Urinary bladder (tissue), 4 donors: ENCODE measurements at places on chromosomes 1 and 21. TPM values are rescaled to one million over a fixed set of nuclear protein-coding genes. Genes with fewer than 3 reads are reported as not detected.

The CALML6 gene
- 0.37 TPM for total RNA-seq

DNA sequence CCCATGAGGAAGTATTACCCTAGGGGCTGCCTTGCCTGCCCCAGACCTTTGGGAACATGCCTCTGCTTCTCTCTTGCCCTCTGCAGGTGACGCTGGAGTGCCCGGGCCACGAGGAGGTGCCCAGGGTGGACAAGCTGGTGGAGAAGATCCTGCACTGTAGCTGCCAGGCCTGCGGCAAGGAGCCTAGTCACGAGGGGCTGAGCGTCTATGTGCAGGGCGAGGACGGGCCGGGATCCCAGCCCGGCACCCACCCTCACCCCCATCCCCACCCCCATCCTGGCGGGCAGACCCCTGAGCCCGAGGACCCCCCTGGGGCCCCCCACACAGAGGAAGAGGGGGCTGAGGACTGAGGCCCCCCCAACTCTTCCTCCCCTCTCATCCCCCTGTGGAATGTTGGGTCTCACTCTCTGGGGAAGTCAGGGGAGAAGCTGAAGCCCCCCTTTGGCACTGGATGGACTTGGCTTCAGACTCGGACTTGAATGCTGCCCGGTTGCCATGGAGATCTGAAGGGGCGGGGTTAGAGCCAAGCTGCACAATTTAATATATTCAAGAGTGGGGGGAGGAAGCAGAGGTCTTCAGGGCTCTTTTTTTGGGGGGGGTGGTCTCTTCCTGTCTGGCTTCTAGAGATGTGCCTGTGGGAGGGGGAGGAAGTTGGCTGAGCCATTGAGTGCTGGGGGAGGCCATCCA is 7.8 kb upstream of the HTR6 start:
- DNase-seq, result no peak

The PLPPR4 gene
- total RNA-seq, result 23.8 TPM

- DNase-seq, result no peak
Observed at GRCh38 chr1:154953611-154954038, 2.3 kb downstream of the PBXIP1 start.

DNA sequence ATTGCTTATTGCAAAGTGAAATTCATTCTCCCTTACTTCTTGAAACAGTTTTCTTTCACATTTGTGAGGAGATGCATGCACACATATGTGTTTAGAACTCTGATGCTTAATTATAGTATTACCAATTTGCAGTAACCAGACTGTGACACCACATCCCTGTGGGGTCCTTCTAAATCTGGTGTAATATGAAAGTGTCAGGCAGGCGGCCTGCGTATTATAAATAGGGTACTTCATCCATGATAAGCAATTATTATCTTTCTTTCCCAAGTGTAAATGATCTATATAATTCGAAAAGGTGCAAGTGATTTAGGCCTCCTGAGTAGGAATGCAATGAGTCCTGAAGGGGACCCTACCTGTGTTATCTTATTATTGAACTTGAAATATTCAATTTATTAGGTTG is 876 bp downstream of the EFCAB7 start:
- DNase-seq, result no peak

- no peak for DNase-seq
Observed at GRCh38 chr1:20448671-20449071, 37.3 kb downstream of the CAMK2N1 start.

DNA sequence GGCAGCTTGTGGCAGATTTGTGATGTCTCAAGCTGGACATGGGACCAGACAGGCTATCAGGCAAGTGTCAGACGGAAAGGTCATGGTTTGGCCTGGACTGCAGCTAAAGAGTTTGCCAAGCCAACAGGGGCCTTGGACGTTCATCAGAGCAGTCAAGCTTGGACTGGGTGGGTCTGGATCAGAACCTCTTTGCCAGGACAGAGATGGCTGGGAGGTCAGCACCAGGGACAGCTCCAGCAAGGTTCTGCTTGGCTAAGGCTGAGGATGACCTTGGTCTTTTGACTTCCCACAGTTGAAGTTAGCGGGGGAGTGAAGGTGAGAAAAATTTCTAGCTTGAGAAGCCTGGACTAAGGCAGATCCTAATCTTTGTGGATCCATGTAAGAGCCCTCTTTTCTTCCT is 68.1 kb downstream of the GRIK3 start:
- no peak for DNase-seq

The RABGGTB gene
- total RNA-seq, result 108 TPM

The DNAI4 gene
- 43.6 TPM for total RNA-seq

DNA sequence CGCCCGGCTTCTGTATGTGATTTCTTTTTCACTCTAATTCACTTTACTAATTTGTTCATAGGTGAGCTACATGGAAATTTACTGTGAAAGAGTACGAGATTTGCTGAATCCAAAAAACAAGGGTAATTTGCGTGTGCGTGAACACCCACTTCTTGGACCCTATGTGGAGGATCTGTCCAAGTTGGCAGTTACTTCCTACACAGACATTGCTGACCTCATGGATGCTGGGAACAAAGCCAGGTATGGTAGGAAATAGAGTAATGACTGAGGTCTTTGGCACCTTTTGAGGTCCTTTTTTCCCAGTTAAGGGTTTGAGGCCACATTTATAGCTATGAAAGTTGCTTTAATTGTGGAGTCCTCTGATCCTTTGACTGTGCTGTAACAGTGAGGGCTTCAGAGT is 56.9 kb downstream of the KIF1B start:
- no peak for DNase-seq

GRCh38 chr1:40646315-40646714 is 19.2 kb downstream of the RIMS3 start:
- DNase-seq, result no peak

GRCh38 chr1:25204797-25205480 is 27.4 kb downstream of the SYF2 start:
- DNase-seq, result no peak

- DNase-seq, result no peak
Observed at GRCh38 chr1:157487096-157487495, 65.2 kb downstream of the FCRL5 start.

The ADAMTSL4 gene
- 35.5 TPM for total RNA-seq

The NHLH1 gene
- not detected for total RNA-seq

The PLA2G2F gene
- total RNA-seq, result 1.3 TPM

The XKR8 gene
- 3.2 TPM for total RNA-seq

GRCh38 chr1:89855413-89856123 is 34.7 kb downstream of the LRRC8D start:
- DNase-seq, result no peak

- DNase-seq, result no peak
Observed at GRCh38 chr21:22258821-22259220, 1260.6 kb downstream of the NCAM2 start.

The ATF6 gene
- total RNA-seq, result 39.4 TPM

GRCh38 chr1:39779821-39780220 is 8.7 kb upstream of the OXCT2 start:
- no peak for DNase-seq

DNA sequence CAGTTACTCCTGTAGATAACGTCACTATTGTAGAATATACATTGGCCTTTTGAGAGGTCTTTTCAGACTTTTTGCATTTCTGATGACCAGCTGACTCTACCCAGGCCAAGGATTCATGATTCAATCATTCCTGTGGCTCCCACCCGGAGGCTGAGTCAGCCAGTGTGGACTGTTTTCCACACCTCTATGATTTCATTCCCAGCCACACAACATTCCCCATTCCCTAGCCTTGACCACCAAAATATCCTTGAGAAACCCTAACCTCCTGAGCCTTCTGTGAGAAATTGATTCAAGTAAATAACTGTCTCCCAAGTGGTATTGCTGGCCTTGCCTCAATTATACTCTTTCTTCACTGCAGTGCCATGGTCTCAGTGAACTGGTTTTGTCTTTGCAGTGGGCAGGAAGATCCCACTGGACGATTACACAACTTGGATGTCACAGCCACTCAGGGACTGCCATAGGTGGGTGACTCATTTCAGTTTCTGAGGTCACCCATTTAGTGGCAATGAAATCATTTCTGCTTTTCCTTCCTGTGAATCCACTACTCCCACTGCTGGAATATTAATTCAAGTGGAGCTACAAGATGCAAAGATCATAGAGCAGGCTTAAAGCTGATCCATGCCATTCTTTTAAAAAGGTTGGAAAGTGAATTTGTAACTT is 518.6 kb upstream of the ZP4 start:
- no peak for DNase-seq

- DNase-seq, result no peak
Observed at GRCh38 chr1:197799271-197799670, 24.0 kb upstream of the DENND1B start.

The ZYG11A gene
- 0.85 TPM for total RNA-seq

The DRAXIN gene
- total RNA-seq, result 0.21 TPM

The AIM2 gene
- 3.0 TPM for total RNA-seq

GRCh38 chr1:44946725-44947062 is 39.7 kb downstream of the EIF2B3 start:
- no peak for DNase-seq

DNA sequence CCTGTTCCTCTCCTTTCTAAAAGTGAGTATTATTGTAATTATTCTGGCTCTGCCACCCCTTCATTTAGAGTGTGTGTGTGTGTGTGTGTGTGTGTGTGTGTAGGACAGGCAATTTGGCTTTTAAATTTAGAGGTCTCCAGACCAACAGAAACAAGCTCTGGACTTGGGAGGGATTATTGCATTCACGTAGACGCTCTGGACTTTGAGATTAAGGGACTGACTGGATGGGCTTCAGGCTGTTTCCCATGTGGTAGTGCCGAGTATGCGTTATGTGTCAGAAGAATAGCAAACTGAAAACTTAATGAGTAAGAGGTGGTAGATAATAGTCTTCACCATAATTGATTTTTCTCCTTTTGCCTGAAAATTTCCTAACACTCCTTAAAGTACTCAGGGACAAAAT is 281.9 kb downstream of the USP25 start:
- DNase-seq, result no peak

DNA sequence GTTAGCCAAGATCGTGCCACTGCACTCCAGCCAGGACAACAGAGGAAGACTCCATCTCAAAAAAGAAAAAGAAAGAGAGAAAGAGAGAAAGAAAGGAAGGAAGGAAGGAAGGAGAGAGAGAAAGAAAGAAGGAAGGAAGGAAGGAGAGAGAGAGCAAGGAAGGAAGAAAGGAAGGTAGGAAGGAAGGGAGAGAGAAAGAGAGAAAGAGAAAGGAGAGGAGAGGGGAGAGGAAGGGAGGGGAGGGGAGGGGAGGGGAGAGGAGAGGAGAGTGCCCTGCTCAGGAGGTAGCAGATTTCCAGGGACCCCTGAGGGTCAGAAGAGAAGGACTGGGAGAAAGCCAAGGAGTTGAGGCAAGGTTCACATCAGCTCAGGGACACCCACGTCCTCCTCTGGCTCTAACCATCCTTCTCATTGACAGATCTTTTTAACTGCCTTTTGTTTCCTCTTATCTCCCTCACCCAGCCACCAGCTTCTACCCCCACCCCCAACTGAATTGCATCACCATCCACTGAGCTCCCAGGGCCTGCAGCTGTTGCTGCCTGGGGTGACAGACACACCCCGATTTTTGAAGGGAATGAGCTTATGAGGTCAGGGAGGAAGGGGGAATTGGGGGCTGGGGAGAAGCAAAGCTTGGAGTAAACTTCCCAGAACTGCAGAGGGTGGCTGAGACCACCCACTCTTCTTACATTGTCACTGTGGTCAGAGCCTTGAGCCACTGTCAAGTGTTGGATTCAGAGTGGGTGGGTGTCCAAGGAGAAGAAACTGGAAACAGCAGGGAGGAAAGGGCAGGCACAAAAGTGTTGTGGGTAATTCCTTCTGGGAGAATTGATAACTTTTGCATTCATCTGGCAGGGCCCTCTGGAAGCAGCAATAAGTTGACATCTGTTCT is 91.6 kb downstream of the GLUL start:
- DNase-seq, result no peak

DNA sequence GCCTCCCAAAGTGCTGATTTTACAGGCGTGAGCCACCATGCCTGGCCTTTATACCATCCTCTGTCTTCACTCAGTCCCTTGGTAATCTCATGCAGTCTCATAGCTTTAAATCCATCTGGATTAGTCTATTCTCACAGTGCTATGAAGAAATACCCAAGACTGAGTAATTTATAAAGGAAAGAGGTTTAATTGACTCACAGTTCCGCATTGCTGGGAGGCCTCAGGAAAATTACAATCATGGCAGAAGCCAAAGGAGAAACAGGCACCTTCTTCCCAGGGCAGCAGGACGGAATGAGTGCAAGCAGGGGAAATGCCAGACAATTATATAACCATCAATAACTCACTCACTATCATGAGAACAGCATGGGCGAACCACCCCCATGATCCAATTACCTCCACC is 49.1 kb upstream of the CPLANE2 start:
- no peak for DNase-seq

DNA sequence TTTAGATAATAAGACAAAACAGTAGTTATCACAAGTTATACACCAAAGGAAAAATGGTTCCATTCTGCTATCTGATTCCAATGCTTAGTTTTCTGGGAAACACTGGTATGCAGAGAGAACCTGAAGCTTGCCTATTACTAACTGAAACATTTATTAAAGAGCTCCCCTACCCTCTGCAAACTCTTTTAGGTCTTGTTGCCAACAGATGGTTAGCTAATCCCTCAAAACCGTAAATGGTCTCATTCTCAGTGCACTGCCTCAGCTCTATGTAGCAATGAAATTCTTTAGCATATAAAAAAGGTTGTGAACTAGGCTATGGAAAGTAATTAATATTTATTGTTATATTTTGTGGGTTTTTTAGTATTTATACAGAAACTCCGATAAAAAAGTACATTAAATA is 20.4 kb downstream of the C21orf91 start:
- DNase-seq, result no peak

- no peak for DNase-seq
Observed at GRCh38 chr1:43541141-43541540, 10.5 kb downstream of the PTPRF start.

GRCh38 chr1:81921344-81921743 is 120.6 kb downstream of the ADGRL2 start:
- DNase-seq, result no peak

GRCh38 chr1:1974834-1975233 is 28.8 kb downstream of the CFAP74 start:
- no peak for DNase-seq

The GNG12 gene
- total RNA-seq, result 264 TPM

- DNase-seq, result peak; percentile 57
Observed at GRCh38 chr1:12518931-12519692, 98.9 kb downstream of the DHRS3 start.

The RERE gene
- total RNA-seq, result 168 TPM

The NPL gene
- total RNA-seq, result 10.5 TPM

The CAMSAP2 gene
- 61.5 TPM for total RNA-seq

DNA sequence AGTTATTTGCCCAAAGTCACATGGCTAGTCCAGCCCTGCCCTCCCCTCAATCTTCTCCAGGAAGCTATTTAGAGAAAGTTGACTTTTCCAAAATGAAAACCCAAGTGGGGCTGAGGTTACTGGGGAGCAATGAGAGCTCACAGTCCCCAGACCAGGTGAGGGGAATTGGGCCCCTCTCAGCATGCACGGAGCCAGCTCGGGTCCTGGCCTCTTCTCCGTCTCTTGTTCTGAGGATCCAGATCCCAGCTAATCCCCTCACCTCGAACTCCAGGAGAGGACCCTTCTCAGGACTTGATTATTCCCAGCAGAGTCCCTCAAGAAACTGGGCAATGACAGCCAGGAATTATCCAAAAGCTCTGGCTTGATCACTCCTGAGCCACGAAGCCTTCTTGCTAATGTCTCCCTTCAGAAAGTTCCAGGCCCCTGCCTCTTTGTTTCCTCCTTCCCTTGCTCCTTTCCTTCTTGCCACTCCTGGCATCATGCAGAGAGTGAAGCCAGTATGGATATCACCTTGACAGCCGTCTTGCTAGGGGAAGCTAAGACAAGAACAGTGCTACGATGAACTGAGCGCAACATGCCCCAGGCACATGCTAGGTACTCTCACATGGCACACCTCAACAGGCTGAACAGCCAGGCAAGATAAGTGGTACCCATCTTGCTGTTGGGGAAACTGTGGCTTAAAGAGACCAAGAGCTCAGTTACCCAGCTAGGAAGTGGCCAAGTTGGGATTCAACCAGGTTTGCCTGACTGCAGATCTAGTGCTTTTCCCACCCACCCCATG is 51.9 kb downstream of the KLHDC7A start:
- no peak for DNase-seq
